Camera-type eye (tissue), 1 donor: ENCODE measurements at places on chromosomes 5 and 9. TPM values are rescaled to one million over a fixed set of nuclear protein-coding genes. Genes with fewer than 3 reads are reported as not detected.

SLC6A18 gene
- not detected for total RNA-seq

RANBP3L gene
- total RNA-seq, result 2.0 TPM

CFAP90 gene
- 1.6 TPM for total RNA-seq

LRRC8A gene
- total RNA-seq, result 36.3 TPM

KIAA1958 gene
- total RNA-seq, result 36.6 TPM

OBP2B gene
- not detected for total RNA-seq

SETX gene
- total RNA-seq, result 97.5 TPM
